ENCODE measurements at places on chromosomes 5 and 9.
A peak's percentile ranks its signal among the peaks of the same experiment; 100 is the strongest.

GRCh38 chr9:113817171-113817570, 58.9 kb upstream of the ZNF618 start:
- DNase-seq, result no peak

DNA sequence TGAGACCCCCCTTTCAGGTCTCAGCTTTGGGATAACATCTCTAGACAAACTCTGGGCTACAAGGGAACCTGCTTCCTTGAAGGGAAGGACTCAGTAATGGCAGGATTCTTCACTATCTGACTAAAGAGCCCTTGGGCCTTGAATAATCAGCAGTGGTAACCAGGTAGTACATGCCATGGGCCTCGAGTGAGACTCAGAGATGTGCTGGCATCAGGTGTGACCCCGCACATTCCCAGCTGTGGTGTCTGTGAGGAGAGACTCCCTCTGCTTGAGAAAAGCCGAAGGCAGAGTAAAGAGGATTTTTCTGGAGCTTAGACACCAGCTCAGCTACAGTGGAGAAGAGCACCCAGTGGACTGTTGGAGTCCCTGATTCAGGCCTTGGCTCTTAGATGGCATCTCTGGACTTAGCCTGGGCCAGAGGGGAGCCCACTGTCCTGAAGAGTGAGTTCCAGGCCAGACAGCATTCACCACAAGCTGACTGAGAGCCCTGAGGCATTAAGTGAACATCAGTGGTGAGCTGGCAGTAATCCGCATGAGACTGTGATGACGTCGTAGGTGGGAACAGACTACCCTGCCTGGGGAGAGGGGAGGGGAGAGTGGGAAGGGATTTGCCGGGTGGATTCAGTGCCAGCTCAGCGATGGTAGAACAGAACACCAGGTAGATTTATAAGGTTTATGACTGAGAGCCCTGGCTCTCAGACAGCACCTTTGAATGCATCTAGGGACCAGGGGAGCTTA, 5.3 kb upstream of the ZNF782 start:
- peak; percentile 59 for DNase-seq

DNA sequence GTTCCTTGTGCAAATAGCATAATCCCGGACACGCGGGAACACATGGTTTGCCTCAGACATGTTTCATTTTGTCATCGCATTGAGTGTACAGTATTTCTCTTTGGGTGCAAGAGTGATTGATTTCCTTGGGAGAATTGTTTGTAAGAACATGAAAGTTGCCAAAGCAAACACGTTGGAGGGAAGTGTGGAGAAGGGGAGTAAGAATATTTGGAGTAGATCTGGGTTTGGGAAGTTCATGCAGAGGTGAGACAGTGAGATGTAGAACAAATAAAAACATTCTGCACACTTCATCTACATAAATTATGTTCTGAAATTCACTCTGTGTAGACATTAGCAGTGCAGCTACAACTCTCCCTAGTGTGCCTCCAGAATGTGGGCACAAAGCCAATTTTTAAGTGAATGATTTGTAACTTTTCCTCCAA, 24.0 kb downstream of the FOXD1 start:
- no peak for DNase-seq

DNA sequence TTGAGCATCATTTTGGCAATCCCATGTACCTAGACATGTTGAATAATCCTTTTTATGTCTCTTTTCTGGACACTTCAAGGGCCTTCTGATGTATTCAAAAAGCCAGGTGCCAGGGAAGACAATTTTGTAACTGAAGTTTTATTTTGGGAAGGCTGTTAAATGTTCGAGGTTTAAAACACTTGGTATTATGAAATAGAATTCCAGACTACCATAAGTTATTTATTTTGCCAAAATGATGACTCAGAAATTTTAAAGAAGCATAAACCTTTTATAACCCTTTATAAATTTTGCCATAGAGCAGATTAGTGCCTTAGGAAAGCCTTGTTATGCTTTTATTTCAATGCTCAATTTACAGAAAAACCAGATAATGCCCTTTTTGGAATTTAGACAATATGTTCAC, 30.3 kb upstream of the UHRF2 start:
- DNase-seq, result peak; percentile 65

- DNase-seq, result no peak
Observed at GRCh38 chr5:22521521-22521920, 331.6 kb downstream of the CDH12 start.

- peak; percentile 16 for DNase-seq
Observed at GRCh38 chr5:89968958-89969381, 440.6 kb downstream of the CETN3 start.

GRCh38 chr5:90279091-90279490, 130.5 kb downstream of the CETN3 start:
- DNase-seq, result no peak

GRCh38 chr5:69188811-69189161, 597 bp upstream of the CENPH start:
- DNase-seq, result no peak

- DNase-seq, result no peak
Observed at GRCh38 chr5:138523406-138523805, 19.6 kb downstream of the ETF1 start.

DNA sequence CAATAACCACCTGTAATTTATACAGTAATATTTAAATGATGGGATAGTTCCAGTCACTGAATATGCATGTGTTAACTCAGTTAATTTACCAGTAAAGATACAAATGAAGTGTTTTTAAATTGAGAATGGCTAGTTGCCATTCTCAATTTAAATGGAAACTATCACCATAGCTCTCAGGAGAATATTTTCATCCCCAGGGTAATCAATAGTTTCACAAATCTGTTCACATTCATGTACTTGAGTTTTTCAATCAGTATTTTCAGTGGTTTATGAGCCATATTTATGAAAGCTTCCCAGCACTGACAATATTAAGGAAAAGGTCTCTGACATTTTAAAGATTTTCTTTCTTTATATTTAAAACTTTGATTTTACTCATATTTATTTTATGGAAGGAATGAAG, 439.3 kb downstream of the MAT2B start:
- DNase-seq, result no peak

DNA sequence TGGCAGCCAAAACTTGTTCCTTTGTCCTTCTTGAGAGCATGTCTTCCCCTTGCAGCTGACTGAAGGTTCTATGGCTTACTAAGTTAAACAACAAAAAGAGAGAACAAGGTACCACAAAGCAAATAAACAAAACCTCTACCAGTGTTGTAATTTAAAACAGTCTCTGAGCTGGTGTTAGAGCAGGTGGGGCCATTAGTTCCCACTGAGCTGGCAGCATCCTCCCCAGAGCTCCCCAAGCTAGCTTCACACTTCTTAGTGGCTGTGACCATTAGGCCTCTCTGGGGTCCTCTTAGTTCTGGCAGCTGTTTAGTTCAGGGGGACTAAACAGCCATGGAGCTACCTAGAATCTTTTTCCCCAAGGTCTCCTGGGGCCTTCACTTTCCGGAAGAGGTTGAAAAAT, 128.6 kb upstream of the ELL2 start:
- no peak for DNase-seq

DNA sequence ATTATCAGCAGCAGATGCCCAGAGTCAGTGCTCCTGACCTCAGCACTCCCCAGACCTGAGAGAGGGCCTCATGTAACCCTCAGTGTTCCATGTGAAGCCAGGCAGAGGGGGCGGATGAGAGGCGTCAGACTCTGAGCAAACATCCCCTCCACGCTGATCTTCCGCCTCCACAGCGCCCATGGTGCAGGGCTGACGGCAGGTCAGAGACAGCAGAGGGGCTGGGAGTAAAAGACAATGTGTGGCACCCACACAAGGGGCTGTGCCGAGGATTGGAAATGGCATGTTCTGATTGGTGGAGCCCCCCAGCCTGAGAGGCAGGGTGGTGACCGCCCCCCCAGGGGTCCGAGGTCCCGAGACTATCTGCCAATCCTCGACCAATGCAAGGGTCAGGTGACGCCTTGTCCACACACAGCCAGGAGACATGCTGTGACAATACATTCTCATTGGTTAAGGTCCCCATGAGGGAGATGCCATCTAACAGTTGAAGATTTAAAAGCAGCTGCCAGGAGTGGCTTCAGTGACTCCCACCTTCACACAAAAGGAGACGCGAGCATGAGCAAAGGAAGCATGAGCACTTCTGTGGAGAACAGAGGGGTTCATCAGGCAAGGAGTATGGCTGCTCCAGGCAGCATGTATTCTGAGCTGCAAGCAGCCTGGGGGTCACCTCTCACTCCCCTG, 19.3 kb upstream of the SLC25A51 start:
- DNase-seq, result no peak

DNA sequence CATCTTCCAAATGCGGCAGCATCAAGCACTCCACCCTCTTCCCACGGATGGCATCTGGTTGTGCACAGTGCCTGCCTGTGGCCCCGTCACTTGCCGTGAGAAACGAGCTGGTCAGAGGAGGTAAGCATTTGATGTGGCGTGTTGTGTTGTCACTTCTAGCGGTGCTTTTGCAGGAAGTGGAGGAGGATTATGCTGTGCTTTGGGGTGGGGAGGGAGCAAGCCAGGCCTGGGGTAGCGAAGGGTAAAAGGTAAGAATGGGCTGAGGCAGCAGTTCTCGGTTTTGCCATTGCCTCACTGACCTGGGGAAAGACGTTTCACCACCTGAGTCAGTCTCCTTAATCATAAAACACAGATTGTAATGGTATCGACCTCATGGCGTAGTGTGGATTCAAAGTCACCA, 2.3 kb upstream of the POMT1 start:
- no peak for DNase-seq

DNA sequence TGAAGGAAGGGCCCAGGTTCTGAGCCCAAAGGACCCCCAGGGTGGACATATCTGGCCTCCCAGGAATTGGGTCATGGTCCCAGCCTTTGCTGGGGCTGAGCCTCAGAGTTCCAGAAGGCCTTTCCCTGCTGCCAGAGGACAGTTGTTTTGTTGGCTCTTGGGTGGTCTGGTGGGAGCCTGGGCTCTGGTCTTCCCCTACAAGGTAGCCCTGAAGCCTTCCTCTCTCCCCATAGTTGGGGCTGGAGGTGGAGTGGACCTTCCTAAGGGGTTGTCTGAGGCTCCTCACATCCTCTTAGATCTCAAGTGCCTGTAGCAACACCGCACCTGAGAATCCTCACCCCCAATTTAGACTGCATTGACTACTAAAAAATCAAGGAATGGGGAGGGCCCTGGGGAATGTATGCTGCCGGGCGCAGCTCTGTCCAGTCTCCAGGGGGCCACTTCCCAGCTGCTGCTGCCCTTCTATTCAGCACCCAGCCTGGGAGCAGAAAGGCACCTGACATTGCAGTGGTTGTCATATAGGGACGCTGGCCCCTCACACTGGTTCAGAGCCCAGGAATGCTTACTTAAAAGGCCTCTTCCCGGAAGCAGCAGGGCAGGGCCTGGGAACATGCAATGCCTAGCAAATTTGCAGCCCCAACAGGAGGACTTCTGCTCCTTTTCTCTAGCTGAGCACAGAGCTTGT, 66.4 kb downstream of the IL31RA start:
- no peak for DNase-seq

Data from HCEC 1CT (cell line).